ENCODE measurements at places on chromosomes 13 and 19.

DNA sequence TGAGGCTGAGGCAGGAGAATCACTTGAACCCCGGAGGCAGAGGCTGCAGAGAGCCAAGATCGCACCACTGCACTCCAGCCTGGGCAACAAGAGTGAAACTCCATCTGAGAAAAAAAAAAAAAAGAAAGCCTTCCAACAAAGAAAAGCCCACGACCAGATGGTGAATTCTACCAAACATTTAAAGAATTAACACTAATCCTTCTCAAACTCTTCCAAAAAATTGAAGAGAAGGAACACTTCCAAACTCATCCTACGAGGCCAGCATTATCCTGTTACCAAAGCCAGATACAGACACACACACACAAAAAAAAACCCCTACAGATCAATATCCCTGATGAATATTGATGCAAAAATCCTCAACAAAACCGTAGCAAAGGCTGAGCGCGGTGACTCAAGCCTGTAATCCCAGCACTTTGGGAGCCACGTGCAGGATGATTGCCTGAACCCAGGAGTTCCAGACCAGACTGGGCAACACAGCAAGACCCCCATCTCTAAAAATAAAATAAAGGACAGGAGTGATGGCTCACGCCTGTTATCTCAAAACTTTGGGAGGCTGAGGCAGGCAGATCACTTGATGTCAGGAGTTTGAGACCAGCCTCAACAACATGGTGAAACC is 6.2 kb upstream of the EVI5L start:
- no peak for DNase-seq

DNA sequence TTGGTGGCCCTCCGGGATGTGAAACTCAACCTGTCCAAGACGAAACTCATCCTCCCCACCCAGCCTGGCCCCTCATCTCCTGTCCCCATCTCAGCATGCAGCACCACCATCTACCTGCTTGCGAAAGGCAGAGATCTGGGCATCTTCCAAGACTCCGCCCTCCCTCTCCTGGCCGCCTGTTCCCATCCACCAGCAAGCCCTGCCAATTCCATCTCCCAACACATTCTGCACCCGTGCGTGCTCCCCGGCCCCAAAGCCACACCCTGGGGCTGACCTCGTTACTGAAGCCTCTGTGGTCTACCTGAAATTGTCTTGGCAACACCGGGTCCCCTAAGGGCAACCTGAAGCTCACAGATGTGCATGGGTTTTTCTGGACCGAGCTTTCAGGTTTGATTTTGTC is 13.2 kb upstream of the CAMSAP3 start:
- no peak for DNase-seq

DNA sequence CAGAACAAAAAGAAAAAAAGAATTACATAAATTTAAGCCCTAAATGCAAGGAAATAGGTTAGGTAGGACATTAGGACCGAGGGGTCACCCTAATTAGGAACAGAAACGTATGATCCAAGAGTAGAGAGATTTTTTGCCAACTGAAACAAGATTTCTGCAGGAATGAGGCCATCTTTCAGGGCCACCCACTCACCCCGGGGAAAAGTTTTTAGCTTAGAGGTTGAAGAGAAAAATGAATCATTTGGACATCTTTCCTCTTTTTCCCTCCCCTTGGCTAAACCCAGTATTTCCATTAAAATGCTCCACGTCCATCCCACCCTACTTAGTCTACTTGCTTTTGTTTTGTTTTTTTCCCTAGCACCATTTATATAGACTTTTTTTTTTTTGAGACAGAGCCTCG is 10.6 kb upstream of the PNMA8A start:
- DNase-seq: no peak

DNA sequence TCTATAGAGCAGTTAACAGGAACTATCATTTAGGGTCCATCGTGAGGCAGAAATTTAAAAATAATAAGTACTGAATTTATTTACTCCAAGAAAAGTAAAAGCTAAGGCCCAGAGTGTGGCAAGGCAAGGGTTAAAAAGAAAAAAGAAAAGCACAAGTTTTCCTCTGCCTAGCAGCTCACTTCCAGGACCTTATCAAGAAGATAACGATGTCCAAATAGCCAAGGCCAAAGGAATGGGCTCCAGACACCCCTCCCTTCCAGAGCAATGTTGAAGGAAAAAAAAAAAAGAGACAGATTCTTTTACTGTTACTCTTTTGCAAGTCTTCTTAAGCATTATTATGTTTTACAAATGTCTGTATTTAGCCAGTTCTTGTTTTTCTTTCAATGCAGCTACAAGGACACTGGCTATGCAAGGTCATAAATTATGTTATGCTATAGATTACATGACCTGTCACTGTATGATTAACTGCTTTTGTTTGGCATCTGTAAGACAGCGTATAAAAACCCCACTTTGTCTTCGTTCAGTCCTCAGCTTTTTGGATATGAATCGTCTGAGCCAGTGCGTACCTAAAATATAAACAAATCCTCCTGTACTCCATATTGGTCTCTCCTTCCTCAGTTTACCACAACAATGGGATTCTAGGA is 2.9 kb upstream of the ZNF700 start:
- DNase-seq: no peak

DNA sequence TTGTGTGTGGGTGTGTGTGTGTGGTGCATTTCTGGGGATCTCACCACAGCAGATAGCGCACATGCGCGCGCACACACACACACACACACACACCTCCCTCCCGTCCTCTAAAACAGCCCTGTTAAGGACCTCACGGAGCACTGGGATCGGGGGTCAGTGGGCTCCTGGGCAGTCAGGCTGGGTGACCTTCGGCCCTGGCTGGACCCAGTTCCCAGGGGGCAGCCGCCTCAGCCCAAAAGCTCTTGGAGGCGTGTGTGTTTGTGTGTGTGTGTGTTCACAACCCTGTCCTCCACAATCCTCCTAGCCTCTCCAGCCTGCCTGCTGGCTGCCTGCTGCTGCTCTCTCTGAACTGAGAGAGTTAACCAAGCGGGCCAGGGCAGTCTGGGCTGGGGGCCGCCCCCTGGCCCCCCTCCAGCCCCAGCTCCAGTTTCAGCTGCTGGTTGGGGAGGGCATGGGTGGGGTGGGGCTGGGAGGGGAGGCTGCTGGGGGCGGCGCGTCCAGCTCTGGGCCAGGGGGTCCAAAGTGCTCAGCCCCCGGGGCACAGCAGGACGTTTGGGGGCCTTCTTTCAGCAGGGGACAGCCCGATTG is at the start of gene FXYD1:
FXYD1 (plus strand) TSS at position 520 of the 588 bp plus-strand sequence. CDS start 1,256 bp downstream, outside the sequence.
- no peak for DNase-seq

- no peak for DNase-seq
Observed at GRCh38 chr19:45863840-45864628, at the start of gene FOXA3. FOXA3 (plus strand) TSS chr19:45864326; CDS start chr19:45864457, 131 bp downstream.

GRCh38 chr19:5298471-5298901 is 42.1 kb downstream of the PTPRS start:
- DNase-seq: no peak

GRCh38 chr13:44305917-44306370 is 67.7 kb upstream of the SERP2 start:
- no peak for DNase-seq

GRCh38 chr19:7301525-7301924 is 7.3 kb upstream of the INSR start:
- DNase-seq: no peak

GRCh38 chr19:17320435-17320834 is 11.1 kb downstream of the DDA1 start:
- no peak for DNase-seq

GRCh38 chr19:43780706-43781525 is at the start of gene KCNN4:
KCNN4 (minus strand) TSS chr19:43780973; CDS start chr19:43780861, 112 bp downstream.
- peak; percentile 98 for DNase-seq

DNA sequence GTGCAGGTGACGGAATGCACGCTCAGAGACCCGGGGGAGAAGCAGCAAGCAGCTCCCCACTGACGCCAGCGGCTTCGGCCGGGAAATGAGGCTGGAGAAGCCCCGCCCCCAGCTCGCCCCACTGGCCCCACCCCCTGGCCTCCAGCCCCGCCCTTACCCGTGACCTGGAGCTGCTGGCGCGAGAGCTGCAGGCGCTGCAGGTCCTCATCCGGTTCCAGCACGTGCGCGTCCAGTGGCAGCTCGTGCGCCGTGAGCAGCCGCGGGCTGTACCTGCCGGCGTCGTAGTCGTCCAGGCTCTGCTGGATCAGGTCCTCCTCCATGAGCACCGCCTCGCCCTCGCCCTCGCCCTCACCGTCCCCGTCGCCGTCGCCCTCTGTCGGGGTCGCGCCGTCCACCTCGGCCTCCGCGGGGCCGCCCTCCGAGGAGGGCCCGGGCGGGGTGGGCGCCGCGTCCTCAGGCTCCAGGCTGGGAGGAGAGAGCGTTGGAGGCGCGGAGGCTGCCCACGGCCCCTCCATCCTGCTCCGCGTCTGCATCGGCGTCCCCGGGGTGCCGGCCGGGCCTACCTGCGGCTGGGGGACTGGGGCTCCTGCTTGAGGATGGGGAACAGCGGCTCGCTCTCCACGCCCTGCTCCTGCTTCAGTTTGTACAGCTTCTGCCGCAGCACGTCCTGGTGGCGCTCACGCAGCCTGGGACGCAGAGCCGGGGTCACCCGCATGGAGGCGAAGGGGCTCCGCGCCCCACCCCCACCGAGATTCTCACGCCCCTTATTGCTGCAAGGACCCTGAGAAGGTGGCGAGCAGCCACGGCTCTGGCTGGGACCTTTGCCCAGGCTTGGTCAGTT is 6.4 kb upstream of the TBXA2R start:
- no peak for DNase-seq

- no peak for DNase-seq
Observed at GRCh38 chr13:50365408-50366391, 350.5 kb downstream of the KCNRG start.

DNA sequence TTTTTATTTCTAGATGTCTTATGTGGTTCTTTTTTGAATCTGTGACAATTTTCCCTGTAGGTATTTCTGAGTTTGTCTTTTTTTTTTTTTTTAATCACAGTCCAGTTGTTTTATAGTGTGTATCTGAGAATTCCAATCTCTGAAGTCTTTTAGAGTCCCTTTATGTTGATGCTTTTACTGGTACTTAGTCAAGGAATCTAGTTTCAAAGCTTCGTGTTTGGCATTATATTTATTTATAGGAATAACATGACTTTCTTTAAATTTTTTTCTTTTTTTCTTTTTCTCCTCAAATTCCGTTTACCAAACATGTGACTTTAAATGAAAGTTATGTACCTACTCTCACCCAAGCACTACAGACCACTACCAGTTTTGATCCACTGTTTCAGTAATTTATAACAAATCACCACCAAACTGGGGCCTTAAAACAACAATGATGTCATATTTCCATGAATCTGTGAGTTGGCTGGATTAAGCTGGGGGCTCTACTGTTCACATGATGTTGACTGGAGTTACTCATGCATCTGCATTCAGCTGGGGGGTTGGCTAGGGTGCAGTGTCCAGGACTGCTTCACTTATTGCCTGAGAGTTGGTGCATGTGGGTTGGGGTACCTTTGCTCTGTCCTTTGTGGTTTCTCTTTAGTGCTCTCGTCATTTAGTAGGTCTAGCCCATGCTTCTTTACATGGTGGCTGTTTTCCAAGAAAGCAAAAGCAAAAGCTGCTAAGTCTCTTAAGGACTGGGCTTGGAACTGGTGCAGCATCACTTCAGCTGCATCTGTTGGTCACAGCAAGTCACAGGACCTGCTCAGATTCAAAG is 22.3 kb downstream of the KCTD4 start:
- no peak for DNase-seq

DNA sequence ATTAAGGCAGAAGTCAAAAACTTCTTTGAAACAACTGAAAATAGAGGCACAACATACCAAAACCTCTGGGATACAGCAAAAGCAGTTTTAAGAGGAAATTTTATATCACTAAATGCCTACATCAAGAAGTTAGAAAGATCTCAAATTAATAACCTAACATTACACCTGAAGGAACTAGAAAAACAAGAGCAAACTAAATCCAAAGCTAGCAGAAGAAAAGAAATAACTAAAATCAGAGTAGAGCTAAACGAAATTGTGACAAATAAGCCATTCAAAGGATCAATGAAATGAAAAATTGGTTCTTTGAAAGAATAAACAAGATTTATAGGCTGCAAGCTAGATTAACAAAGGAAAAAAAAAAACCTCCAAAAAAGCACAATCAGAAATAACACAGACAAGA is 2.5 kb upstream of the GPR42 start:
- no peak for DNase-seq

DNA sequence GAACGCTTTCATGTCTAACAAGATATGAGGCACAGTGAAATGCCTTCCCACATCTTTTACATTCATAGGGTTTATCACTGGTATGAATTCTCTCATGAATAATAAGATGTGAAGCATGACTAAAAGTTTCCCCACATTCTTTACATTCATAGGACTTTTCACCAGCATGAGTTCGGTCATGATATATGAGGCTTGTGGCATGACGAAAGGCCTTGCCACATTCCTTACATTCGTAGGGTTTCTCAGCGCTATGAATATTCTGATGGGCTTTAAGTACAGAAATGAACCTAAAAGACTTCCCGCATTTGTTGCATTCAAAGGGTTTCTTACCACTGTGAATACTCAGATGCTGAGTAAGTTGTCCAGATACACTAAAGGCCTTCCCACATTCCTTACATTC is 21.3 kb downstream of the ZNF607 start:
- DNase-seq: no peak

DNA sequence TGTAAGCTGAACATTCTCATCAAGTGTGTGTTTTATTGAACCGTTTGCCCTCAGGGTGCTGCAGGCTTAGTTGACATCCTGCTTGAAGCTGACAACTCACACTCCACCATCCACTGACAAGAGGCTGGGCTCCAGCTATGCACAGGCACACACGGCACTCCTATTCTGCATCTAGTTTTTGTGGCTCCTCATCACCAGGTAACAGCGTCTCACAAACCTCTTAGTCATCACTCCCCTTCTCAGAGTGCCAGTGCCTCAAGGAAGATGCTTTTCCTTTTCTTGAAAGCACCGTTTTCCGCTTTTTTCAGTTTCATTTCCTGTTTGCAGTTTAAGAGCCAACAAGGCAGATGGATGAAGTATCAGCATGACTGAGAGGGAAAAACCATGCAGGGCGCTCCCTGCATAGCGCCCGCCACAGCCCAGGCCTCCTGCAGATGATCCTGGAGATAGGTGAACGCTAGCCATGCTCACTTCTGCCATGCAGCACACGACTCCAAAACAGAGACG is 491.2 kb downstream of the COG6 start:
- DNase-seq: peak; percentile 19

DNA sequence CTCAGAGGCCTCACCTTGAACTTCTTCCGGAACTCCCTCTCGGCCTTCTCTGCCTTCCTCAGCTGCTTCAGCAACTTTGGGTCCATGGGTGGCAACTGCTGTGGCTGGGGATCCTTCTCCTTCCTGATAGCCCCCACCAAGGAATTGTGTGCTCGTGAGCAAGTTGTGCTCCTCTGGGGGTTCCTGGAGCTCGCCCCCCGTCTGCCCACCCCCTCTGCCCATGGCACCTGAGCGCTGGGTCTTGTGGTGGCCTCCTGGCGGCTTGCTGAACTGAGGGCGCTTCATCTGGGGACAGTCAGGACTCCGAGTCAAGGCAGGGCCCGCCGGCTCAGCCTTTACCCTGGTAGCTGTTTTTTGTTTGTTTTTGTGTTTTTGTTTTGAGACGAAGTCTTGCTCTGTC is 11.6 kb downstream of the PRAM1 start:
- DNase-seq: no peak

- no peak for DNase-seq
Observed at GRCh38 chr19:47707135-47707925, 5.9 kb upstream of the EHD2 start.

- DNase-seq: no peak
Observed at GRCh38 chr13:22428188-22428828, 752.5 kb upstream of the SGCG start.

Data from keratinocyte (primary cell).